8988T (cell line): ENCODE measurements at places on chromosomes 5 and 9.
A peak's percentile ranks its signal among the peaks of the same experiment; 100 is the strongest.

DNA sequence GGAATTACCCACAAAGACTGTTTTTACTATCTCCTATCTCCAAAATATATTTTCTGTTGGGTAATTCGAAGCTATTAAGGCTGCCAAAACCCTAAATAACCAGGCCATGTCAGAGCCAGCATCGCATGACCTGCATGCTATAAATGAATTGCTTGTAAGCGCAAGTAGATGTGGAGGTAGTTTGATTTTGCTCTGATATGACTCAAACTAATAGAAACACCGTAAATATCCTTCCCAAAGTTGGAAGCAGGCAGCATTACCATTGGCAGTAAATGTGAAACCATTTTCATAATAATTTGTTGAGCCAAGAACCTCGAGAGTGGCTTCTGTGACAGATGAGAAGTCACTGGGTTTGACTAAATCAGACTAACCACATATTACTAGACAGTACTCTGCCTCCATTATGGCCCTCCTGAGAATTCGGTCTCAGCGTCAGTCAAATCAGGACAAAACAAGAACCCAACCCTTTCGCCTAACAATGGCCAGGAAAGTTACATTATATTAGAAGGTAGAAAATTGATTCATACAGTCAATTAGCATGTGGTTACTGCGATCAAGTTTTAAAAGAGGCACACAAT, 289.8 kb downstream of the SPOCK1 start:
- no peak for DNase-seq

DNA sequence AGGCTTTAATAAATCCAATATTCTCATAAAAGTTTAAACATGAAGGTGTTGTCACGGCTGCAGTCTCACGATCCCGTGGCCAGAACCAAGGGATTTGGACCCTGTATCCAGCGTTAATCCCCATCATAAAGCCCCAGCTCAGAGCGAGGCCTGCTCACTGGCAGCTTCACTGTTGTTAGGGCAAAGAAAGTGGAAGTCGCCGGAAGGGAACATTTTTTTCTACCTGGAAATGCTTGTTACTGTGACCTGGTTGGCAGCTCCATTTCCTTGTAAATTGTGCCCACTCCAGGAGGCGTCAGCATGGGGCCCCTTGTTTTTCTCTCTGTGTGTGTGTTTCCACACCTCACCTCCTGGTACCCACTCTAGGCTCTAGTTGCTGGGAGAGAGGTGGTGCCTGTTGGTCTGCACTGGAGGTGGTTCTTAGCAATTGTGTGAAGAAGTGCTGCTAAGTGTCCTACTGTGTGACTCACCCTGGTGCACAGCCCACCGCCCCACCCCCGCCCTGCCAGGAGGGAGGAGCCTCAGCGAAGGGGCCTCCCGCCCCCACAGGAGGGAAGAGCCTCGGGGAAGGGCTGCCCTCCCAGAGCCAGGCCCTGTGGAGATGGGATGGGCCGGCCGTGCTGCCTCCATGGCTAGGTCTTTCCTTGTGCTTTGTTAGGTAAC, 105.1 kb downstream of the EHMT1 start:
- no peak for DNase-seq

DNA sequence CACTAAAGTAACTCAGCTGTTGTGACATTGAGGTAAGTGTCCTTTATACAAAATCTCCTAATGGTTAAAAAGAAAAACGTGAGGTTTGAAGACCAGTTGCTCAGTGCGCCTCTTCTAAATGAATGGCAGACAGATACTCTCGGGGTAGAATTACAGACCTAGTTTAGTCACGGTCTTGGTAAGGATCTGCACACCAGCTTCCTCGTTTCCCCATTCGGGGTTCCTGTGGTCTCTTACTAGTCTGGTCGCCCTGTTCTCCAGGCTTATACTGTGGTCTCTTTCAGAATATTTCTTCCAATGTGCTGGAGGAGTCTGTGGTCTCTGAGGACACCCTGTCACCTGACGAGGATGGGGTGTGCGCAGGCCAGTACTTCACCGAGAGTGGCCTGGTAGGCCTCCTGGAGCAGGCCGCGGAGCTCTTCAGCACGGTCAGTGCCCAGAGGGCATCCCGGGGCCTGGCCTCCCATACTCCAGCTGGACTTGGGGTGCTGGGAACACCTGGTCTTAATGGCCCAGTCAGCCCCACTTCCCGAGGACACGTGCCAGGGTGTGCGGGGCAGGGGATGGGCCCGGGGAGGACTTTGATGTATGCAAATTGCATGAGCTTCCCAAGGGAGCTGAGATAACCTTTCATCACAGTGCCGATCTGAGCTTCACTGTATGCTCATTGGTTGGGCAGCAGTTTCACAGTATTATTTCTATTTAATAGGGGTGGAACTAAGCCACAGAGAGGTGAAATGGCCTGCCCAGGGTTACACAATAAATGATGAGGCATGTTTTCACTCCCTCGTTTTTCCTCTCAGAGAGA, 224.5 kb downstream of the DOCK8 start:
- no peak for DNase-seq

- no peak for DNase-seq
Measured at GRCh38 chr9:104779946-104780535, 16.1 kb downstream of the NIPSNAP3B start.

- DNase-seq = no peak
Measured at GRCh38 chr5:147216552-147217154, 18.2 kb upstream of the STK32A start.

DNA sequence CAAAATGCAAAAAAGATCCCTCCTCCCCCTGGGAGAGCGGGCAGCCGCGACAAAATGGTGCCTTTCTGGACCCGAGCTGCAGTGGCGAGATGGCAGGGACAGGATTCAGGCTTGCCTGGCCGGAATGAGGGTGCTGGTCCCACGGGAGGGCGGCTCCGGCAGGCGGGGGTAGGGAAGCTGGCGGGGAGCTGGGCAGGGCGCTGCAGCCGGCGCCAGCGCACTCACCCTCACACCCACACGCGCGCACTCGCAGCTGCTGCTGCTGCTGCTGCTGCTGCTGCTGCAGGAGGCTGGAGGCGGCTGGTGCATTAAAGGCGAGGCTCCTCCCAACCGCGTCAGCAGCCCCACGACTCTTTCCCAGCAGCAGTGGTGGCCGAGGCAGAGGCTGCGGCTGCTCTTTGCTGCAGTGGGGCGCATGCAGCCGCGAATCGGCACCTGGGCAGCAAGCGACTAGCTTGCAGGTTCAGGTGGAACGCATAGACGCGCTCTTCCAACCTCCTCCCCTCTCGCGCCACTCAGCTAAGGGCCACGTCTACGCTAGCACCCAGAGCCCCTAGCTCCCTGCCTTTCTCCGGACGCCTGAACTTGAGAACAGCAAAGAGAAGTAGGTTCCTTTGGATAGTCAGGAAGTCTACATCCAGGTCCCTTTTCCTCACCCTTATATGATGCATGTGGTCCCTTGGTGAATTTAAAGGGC, at the start of gene PPP2R2B:
Gene PPP2R2B, minus strand, starts transcription at position 282 of the 697 bp plus-strand sequence.
- DNase-seq = peak; percentile 37

DNA sequence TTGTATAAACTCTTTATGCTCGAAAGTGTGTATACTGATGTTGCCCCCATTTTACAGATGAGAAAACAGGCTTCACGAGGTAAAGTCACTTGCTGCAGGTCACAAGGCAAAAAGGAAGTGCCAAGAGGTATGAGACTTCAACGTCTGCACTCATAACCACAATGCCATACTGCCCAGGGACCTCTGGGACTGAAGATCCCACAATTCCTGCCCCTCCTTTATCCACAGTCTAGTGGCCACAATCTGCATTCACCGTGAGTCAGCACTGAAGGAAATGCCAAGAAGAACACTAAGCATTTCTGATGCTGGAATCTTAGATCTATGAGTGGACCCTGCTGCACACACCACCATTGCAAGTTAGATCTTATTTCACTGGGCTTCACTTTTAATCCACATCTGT, 37.3 kb downstream of the MED27 start:
- DNase-seq = peak; percentile 29

DNA sequence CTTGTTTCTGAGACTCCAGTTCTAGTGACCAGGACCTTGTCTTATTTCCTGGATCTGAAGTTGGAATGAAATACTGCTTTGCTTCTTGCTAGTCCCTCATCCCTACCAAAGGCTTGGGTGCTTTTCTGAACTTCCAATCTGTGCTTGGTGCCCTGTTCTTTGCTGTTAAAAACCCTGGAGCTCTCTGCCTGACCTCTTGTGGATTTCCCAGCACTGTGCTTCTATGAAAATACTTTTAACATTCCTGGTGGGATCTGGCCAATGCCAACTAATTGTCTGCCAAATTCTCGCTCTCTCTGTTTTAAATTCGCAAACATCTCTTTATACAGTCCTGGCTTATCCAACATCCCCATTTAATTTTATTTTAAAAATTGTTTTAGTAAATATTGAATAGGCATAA, 26.7 kb upstream of the CSNK1G3 start:
- no peak for DNase-seq

DNA sequence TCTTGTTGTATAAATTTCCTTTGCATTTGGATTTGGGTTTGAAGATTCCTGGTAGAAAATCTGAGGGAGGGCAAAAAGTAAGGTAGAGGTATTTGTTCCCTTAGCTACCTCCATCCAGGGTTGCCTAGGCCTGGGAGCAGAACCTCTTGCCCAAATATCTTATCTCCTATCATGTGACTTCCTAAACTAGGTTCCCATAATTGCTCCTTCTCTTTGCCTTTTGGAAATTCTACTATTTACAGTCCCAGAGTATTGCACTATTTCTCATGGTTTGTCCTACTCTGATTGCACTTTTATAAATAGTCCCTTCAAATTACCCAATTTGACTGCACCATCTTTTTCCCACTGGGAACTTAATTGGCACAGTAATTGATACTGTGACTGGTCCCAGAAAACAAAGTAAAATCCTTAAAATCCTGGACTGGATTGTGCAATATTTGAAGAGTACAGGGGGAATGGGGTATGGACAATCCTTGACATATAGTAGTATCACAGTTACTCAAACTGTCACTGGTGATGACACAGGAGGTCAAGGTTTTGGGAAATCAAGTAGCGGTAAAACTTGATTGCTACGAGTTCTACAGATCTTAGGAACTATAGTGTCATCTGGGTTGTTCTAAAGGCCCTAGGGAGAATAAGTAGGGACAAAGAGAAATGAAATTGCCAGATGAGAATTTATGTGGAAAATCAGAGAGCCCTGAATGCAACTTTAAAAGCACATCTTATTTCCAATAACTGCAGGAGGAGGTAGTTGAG, 31.5 kb upstream of the TMED7 start:
- DNase-seq = no peak

DNA sequence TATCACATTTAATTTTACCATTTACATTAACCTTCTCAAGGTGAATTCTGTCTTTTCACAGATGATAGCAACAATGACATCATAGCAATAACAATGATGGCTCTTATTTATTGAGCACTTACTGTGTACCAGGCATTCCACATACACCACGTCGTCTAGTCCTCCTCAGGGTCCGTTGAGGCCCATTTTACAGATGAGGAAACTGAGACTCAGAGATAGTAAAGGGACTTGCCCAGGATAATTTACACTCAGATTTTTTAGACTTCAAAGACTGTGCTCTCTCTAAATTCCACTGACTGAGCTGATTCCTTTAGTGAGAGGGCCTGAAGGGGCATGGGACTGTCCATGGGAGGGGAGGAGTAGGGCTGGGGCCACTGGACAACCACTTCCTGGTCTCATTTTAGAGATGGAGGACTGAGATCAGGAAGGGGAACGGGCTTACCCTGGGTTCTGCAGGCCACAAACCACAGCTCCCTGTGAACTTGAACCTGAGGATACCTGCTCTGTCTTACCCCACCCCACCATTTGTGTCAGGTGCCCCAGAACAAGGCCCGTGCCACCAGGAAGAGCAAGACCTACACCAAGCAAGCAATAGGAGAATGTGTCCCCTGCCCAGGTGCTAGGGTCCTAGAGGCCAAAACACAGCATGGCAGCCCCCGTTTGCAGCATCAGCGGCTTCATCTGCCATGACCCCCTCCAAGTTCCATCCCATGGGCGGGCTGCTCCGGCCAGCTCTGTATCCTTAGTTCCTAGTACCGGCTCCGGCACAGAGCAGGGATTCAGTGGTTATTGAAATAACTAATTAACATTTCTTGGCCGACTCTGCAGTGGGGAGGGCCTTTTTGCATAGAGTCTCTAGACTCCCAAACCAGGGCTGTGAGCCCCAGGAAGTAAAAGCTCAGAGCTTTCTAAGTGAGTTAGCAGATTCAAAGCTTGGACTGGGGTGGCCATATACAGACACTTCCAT, 96.6 kb downstream of the RGS3 start:
- DNase-seq = no peak

GRCh38 chr9:72524820-72525540, 3.6 kb downstream of the TMC1 start:
- peak; percentile 34 for DNase-seq

- no peak for DNase-seq
Measured at GRCh38 chr5:139808481-139809330, 13.1 kb downstream of the PSD2 start.

DNA sequence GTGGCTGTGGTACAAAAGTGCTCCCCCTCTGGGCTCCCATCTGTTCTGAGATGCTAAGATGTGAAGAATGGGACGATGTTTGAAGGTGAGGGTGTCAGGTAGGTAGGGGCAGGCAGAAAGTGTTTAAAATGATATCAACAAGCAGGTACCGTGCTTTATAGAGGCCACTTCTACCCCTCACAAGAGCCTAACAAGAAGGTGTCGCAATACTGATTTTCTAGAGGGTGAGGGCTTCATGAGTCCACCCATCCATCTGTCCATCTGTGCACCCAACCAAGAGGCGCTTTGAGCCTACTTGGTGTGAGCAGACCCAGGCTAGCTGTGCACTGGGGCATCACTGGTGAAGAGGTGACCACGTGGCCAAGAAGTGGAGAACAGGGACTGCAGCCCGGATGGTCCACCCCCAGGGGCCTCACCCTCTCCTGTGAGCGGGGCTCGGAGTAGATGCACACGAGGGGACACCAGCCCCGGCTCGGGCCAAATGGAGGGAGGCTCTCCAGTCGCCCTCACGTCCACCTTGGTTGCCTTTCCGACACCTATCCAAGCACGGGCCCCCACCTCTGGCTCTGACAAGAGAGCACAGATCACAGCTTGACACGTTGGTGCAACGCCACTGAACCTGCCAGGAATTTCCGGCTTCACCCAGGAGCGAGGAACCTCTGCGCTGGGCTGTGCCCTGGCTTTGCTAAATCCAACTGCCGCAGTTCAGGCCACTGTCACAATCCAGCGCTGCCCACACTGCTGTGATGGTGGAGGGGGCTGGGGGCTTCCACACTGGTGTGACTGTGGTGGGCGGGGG, 34.5 kb downstream of the CRB2 start:
- no peak for DNase-seq

- no peak for DNase-seq
Measured at GRCh38 chr5:40660751-40661150, 19.0 kb upstream of the PTGER4 start.
